ENCODE measurements at places on chromosomes 6 and 20.

DNA sequence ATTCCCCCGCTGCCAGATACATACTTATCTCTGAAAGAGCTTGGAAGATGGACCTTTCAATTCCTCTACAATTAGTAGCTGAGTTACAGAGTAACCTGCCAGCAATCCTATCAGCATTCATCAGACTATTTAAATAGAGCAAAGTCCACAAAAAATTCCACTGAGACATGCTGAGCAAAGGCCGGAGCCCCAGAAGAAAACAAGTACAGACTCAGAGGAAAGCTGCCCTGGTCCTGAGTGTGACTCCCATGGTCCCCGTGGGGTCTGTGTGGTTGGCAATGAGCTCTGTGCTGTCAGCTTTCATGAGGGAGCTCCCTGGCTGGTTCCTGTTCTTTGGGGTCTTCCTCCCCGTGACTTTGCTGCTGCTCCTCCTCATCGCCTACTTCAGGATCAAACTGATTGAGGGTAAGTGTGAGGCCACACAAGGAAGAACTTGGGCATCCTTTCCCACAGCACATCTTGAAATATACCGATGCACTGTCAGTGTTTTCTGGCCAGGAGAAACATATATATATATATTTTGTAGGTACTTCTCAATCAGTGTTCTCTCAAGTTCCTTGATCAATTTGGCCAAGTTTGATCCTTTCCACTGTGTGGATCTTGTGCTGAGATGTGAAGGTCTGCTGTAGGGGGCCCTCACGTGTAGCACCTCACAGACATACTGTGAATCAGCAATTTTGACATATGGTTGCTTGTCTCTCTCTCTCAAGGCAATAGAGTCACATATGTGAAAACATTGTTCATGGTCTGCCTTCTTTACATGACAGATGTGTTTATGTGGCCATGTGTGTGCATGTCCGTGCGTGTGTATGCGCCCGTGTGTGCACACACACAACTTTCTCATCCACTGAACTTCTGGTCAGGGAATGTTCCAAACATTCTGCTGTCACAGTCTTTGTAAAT is at the start of gene SMLR1:
TSS of gene SMLR1 (plus strand) at position 160 of the 903 bp plus-strand sequence. CDS start at position 168, 8 bp downstream.
- no peak for DNase-seq

- DNase-seq: no peak
Measured at GRCh38 chr6:35259948-35260590, 534 bp downstream of the ZNF76 start.

DNA sequence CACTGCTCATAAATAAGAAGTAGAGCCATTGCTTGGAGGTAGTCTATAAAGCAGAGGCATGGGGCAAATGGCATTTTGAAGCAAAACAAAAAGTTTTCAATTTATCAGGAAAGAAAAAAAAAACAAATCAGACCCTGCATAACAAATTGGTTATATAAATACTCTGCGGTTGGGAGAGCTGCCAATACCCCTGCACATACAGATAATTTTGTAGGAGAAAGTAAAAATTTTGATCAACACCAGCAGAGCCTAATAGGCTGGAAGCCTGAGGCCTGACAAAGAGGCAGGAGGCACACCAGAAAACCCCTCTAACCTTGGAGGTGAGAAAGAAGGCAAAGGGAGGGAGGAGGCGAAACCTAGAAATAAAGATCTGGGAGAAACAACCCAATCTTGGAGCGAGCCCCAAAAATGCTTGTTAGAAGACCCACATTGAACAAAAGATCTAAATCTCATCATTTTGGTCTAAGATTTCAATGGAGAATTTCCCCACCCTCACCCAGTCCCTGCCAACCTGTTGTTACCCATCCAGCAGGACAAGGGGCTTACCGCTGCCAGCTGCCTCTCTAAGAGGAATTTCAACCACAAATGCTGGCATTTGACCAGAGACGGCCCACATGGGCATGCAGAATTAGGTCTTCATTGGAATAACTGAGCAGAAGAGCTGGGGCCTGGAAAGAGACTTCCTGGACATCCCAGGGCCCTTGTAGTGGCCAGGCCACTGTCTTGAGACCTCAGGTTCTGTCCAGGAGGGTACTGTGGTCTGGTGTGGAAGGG is 28.4 kb downstream of the FOXA2 start:
- DNase-seq: no peak

- no peak for DNase-seq
Measured at GRCh38 chr6:26398555-26398954, 3.5 kb upstream of the BTN3A1 start.

- no peak for DNase-seq
Measured at GRCh38 chr20:56433880-56434255, 21.8 kb downstream of the CASS4 start.

- no peak for DNase-seq
Measured at GRCh38 chr20:62707921-62708521, 615 bp upstream of the NTSR1 start.

- DNase-seq: no peak
Measured at GRCh38 chr6:4732691-4733315, 43.4 kb upstream of the CDYL start.

- no peak for DNase-seq
Measured at GRCh38 chr6:30836957-30837356, 47.4 kb upstream of the DDR1 start.

- no peak for DNase-seq
Measured at GRCh38 chr6:25215881-25216280, 63.3 kb upstream of the CARMIL1 start.

- no peak for DNase-seq
Measured at GRCh38 chr20:56411759-56412472, at the start of gene CASS4. TSS of gene CASS4 (plus strand) at chr20:56412260. CDS start at chr20:56412459, 199 bp downstream.

DNA sequence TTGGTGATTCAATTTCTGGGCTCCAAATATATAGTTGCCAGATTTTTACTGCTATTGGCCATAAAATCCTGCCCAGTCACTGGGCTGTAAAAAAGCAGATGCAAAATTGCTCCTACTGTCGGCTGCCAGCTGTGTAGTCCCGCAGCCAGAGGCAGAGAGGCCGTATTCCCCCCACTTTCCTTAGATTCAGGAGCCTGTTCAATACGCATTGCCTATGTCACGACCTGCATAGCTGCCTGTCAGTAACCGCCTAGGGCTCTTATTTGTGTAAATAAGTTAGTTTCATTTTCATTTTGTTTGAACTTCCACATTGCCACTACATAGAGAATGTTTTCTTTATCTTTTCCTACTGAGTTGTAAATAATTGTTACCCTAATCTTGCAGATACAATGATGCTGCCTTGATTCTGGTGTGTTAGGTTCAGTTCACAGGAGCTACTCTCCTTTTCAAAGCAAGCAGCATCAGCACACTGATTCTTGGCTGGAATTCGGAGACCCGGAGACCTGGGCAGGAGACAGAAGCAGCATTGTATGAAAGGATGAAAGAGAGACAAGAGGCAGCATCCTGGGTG is 46.0 kb upstream of the UST start:
- no peak for DNase-seq

Measured in NCI-H1417 treated with DMSO at 0.1 percent for 48 hours (cell line).